ENCODE measurements at places on chromosomes 16 and 17. TPM values are rescaled to one million over a fixed set of nuclear protein-coding genes. Genes with fewer than 3 reads are reported as not detected.

Gene ABCC1
- 15.9 TPM for total RNA-seq

Gene G6PC1
- not detected for total RNA-seq

Gene CACNG4
- 0.29 TPM for total RNA-seq

Gene GRB2
- 82.8 TPM for total RNA-seq

Gene B9D1
- total RNA-seq = 27.3 TPM

Gene YBX2
- total RNA-seq = 0.14 TPM

Gene CACNG1
- not detected for total RNA-seq

Gene CIITA
- not detected for total RNA-seq

Gene MT1F
- total RNA-seq = 15.3 TPM

Gene ABCA8
- total RNA-seq = not detected

Gene KCNH6
- not detected for total RNA-seq

Gene MEOX1
- total RNA-seq = not detected

DNA sequence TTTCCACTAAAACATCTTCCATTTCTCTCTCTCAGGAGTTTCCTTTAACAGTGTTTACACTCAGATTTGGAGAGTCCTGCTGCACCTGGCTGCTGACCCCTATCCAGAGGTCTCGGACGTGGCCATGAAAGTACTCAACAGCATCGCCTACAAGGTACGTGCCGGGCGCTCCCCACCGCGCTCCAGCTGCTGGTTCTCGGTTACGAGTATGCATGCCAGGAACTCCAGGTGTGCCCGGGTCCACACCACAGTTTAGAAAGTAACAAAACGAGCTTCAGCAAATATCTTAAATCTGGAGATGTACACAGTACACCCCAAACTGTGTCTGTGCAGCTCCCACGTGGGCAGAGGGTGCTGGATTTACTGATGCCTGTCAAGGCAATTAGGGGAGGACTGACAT lies 82.9 kb upstream of the CHMP6 start:
- DNase-seq = no peak

DNA sequence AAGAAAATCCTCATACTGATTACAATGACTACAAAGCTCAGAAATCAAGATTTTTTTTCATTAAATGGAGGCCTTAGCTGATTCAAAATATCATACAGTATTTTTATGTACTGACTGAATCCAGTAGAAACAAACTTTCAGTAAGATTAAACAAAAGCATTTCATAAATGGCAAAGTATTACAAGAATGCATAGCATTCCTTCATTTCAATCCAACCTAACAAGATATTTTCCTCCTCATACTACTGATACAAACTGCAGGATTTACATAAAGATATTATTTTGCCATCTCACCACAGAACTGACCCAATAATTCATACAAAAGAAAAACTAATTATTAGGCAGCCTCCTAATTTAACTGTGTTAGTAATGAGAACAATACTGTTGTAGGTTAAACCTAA lies 6.2 kb upstream of the KANSL1 start:
- DNase-seq = no peak

- no peak for DNase-seq
Observed at GRCh38 chr16:85017151-85017550, 5.8 kb upstream of the ZDHHC7 start.

DNA sequence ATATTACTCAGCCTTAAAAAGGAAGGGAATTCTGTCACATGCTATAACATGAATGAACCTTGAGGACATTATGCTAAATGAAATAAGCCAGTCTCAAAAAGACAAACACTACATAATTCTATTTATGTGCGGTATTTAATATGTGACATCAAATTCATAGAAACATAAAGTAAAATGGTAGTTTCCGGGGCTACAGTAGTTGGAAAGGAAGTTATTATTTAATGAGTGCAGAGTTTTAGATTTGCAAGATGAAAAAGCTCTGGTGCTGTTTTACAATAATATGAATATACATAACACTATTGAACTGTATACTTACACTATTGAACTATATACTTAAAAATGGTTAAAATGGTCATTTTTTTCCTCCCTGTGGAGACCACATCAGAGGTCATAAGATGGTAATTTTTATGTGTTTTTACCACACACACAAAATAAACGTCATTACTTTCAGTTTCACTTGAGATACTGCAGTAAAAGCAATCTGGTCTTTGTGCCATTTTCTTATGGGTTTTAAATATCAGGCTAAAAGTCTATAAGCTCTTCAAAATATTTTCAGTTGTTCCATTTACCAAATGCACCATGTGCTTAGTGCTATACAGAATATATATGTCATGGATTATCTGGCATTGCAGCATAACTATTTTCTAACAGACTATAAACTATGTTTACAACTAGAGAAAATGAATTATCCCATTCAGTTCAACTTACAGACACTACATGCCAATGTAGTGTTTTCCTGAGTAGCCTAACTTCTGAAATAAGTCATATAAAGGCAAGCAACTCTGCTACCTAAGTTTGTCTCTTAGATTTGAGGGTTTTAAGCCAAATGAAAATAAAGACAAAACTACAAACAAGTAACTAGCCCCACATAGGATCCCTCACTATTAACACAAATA lies 90.9 kb downstream of the SPAG9 start:
- no peak for DNase-seq

DNA sequence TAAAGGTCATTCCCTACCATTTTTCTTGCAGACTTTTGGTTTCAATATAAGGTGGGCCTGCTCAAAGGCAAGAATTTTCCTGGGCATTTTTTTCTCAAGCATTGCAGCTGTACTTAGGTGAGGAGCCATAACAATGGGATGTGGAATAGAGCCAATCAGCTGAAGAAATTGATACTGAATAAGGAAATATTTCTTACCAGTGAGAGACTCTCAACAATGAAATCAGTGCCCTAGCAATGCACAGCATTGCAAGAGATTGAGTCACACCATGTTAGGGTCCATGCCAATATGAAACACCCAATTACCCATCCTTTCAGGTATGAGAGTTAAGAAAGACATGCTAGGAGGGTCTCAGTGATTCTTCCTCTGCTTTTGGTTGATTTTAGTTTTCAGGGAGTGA lies 237.6 kb downstream of the SOX9 start:
- DNase-seq = peak; percentile 79

DNA sequence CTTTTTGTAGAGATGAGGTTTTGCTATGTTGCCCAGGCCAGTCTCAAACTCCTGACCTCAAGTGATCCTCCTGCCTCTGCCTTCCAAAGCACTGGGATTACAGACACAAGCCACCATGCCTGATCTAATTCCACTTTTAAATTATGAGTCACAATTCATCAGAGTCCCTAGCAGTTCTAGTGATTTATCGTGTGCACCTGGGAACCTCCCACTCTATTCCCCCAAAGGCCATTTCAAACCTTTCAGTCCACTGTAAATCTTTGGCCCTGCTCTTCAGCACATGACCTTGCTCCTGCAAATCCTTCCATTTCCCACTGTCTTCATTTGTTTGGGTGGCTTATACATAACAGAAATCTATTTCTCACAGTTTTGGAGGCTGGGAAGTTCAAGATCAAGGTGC lies 73.0 kb downstream of the HS3ST2 start:
- no peak for DNase-seq

DNA sequence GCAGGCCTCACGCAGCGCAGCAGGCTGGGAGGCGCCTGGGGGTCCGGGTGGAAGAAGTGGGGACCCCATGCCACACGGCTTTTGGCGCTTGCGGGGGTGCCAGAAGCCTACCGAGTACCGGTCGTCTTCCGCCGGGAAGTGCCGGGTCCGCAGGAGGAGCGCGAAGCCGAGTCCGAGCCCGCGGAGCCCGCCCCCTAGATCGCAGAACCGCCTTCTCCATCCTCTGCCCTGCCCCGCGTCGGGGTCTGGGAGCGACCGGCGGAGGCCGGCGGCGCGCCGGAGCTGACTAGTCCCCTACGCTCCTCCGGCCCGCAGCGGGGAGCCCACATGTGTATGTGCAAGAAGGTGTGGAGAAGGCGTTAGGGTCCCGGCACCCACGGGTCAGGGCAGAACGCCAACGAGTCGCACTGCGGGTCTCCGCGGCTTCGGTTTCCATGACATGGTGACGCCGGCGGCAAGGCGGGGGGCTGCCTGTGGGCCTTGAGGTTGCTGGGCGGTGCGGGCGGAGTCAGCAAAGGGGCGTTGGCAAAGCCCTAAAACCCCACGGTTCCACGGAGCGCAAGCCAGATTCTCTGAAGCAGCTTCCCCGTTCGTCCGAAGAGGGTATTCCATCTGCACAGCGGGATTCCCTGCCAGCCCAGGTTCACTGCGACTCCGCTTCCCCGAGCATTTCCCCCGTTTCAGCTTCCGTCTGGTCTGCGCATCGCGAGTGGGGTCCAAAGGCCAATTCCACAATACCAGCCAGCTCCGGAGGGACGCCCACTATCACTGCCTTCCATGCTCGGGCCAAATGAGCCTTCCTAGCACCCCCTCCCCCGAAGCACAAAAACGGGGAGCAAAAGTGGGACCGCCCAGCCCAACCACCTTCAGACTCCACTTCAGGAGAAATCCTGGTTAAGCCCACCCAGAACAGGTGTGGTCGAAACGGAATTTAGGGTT lies 2.3 kb upstream of the LHX1 start:
- DNase-seq = no peak

- no peak for DNase-seq
Observed at GRCh38 chr17:4806456-4806776, 536 bp upstream of the PLD2 start.

DNA sequence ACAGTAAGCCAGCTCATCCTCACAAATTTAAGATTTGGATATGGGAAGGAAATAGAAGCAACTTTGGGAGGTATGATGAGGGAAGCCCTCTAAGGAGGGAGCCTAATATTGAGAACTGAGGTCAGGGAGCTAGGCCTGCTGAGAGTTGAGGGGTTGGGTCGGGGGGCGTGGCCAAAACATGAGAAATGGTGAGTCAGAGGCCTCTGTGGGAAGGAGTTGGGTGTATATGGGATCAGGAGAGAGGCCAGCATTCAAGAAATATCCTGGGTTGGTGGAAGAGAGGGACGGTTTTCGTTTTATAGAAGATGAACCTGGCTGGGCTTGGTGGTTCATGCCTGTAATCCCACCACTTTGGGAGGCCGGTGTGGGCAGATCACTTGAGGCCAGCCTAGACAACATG lies 48.4 kb downstream of the CLEC16A start:
- no peak for DNase-seq

- DNase-seq = no peak
Observed at GRCh38 chr17:73427198-73427597, 115.4 kb upstream of the CDC42EP4 start.

DNA sequence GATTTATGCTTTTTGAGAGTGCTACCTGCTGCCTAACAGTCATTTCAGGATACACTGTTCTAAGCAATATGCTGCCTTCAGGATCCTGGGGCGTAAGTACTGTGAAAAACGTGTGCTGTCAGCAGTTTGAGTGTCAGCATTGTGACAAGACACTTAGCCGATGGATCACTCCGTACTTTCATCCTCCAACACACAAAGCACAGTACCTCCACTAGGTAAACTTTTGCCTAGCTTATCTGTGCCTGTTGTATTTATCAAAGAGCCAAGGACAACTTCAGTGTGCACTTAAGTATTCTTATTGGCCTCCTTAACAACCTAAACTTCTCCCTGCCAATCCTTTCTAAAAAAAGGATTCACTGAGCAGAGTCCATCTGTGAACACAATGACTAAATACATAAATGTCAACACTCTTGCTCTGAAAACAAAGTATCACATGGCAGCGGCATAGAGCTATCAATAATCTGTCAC lies 33.8 kb upstream of the PHLPP2 start:
- no peak for DNase-seq

- DNase-seq = no peak
Observed at GRCh38 chr17:32875923-32876416, 954 bp downstream of the MYO1D start.

DNA sequence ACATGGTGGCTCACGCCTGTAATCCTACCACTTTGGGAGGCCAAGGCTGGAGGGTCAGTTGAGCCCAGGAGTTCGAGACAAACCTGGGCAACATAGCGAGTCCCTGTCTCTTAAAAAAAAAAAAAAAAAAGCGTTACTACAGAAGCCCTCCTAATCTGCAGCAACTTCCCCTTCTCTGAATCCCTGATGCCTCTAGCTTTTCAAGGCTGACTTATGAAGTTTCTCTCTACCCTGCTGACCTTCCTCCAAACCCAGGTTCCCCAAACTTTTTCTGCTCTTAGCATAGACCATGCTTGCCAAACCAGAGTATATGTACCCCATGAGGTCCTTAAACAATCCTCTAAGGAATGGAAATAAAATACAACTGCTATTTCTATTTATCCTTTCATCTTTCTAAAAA lies 16.4 kb downstream of the LYRM1 start:
- DNase-seq = no peak

DNA sequence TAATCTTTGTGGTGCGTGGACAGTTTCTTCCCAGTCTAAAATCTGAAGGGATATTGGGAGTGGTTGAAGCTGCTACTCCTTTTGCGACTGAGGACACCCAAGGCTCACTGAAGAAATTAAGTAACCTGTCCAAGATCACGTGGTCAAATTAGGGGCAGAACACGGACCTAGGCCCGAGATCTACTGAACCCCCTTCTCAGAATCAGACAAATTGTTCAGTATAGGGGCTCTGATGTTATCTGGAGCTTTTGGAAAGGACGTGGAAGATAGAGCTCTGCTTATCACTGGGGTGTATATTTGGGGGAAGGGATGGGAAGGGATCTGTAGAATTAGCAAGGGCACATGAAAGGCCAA lies 857 bp downstream of the TANGO6 start:
- no peak for DNase-seq

- DNase-seq = no peak
Observed at GRCh38 chr16:19874851-19875546, 9.6 kb downstream of the GPRC5B start.

DNA sequence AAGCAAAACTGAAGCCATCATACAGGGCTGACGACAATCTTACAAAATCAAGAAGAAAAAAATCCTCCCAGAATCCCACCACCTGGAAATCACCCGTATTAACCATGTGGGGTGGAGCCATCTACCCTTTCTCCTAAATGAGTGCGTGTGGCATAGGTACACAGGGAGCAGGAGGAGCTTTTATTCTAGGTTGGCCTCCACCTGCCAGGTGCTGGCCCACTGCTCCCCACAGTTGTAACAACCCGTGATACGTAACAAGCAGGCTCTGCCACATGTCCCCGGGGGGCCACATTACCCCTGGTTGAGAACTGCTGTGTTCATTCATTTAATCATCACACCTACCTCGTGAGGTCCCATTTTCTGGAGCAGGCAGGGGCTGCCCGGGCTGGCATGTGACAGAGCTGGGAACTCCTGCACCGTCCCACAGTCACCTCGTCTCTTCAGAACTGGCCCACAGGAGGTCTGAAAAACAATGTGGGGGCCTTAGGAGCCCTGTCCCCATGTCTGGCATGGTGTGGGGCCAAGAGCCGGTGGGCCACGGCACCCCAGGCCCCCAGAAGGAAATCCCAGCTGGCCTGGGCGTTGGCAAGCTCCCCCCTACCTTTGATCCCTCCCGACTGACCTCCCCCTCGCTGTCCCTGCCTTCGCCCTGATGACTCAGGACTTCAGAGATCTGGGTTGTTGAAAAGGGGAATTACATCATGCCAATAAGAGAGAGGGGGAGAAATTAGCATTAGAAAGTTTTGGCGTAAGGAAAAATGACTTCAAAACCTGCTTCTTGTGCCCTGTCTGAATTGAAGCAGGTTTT lies 12.9 kb downstream of the CMIP start:
- DNase-seq = peak; percentile 29

DNA sequence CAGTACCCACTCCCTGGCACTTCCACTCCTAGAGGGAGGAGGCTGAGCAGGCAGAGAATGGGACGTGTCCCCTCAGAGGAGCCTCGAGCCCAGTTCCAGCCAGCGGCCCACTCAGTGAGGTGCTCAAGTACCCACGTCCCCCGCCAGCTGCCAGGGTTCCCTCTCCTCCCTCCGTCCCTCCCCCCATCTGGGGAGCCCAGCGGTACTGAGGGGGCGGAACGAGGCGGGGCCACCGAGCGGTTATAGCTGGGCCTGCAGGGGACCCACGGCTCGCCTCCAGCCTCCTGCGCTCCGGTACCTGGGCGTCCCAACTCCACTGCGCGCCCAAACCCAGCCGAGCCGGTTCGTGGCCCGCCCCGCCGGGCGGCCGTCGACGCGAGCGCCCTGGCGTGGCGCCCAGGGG lies at the start of gene NPW:
Gene NPW, plus strand, starts transcription at position 268 of the 403 bp plus-strand sequence.
- DNase-seq = no peak

All from epithelial cell of proximal tubule (primary cell).